ENCODE measurements at places on chromosomes 3 and 15.

DNA sequence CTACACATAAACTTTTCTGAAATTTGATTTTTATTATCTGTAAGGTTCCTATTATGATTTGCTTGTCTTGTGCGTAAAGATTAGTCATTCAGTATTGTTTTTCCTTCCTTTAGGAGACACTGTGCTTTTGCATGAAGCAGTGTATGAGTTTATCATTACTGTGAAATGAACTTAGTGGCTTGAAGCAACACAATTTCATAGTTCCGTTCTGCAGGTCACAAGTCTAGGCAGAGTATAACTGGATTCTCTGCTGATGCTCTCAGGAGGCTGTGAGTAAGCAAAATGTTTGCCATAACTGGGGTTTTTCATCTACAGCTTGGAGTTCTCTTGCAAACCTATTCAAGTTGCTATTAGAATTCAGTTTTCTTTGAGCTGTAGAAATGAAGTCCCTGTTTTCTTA lies 1136.1 kb downstream of the OTOL1 start:
- no peak for DNase-seq

DNA sequence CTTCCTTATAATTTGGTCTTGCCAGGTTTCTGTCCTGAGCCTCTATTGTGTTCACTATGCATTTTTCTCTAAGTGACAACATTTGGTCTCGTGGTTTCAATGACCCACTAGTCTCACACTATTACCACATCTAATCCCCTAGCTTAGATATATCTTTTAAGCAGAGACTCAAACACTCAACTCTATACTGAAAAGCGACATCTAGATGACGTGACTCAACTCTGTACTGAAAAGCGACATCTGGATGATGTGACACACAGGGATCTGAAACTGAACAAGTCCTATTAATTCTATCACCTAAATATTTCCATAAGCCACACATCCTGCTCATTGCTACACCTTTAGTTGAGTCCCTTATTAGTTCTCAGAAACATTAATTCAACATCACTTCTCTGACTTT lies 141.7 kb upstream of the MBNL1 start:
- DNase-seq = no peak

DNA sequence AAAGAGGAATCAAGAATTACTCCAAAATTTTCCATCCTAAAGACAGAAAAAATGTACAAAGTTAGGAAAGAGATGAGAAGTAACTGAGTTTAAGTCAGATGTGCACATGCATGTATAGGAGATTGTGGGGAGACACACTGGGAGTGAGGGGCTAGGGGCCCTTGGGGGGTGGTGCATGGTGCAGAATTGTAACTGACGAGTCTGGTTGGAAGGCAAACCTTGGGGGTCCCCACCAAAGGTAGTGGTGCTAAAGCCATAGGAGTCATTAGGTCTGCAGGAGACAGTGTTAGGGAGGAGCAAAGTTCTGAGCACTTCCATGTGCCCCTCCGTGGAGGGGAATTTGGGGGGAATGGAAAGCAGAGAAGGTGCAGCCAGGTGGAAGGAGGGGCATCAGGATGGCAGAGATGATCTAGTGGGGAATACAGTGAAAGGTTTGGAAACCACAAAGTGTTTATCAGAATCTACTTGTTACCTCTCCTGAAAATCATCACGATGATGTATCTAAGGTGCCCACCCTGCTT lies 37.5 kb upstream of the EPHB1 start:
- no peak for DNase-seq

- DNase-seq = no peak
These were observed 69.7 kb upstream of the SETMAR start for GRCh38 chr3:4233488-4233887.

DNA sequence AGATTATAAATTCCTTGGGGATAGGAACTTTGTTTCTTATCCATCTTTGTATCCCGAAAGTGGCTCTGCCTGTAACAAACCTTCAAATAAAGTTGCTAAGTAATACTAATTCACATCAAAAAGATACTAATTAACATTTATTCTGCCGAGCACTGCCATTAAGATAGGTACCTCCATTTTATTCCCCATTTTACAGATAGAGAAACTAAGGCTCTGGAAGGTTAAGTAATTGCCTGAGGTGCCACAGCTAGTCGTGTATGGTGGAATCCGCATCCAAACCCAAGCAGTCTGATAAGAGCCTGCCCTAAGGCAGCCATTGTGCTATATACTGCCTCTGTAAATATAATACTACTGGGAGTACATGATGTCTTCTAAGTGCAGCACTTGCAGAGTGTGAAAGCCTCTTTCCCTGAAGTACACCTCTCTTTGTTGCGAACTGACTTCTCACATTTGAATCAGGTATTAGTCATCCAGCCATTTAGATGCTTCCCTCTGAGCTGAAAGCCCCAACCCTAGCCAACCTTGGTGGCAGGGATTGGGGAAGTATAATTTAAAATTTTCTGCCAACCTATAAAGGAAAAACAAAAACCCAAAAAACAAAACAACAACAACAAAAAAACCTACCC lies 78.5 kb upstream of the CHD2 start:
- DNase-seq = no peak

DNA sequence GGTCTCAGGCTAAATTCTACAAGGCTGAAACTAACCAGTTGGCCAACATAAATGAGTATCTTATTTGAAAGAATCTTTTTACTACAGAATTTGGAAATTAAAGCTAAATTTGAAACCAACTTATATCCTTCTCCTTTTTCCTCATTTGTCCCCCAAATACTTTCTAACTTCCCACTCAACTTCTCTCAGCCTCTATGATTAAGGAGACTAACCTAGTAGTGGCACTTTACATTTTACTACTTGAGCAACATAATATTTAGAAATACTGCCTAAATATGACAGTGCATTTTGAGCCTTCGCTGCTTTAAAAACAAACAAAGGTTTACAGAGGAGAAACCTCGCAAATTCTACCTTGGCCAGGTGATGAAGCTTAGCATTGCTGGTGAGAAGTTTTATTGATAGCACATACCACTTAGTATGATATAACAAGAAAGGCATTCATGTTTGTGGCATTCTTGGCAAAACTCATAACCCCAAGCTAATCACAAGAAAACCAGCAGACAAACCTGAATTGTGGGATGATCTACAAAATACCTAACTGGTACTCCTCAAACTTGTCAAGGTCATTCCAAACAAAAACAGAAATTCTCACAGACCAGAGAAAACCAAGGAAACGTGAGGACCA lies 432.1 kb upstream of the CFAP20DC start:
- no peak for DNase-seq
